ENCODE measurements at places on chromosomes 2 and 18.
A peak's percentile ranks its signal among the peaks of the same experiment; 100 is the strongest.

- DNase-seq: no peak
Observed at GRCh38 chr2:56715683-56716082, 531.9 kb downstream of the CCDC85A start.

- no peak for DNase-seq
Observed at GRCh38 chr2:7025082-7025481, 107.9 kb downstream of the RNF144A start.

- DNase-seq: peak; percentile 24
Observed at GRCh38 chr2:32951672-32952071, 4.9 kb downstream of the LTBP1 start.

GRCh38 chr2:1675633-1676032, 68.7 kb downstream of the PXDN start:
- DNase-seq: no peak

DNA sequence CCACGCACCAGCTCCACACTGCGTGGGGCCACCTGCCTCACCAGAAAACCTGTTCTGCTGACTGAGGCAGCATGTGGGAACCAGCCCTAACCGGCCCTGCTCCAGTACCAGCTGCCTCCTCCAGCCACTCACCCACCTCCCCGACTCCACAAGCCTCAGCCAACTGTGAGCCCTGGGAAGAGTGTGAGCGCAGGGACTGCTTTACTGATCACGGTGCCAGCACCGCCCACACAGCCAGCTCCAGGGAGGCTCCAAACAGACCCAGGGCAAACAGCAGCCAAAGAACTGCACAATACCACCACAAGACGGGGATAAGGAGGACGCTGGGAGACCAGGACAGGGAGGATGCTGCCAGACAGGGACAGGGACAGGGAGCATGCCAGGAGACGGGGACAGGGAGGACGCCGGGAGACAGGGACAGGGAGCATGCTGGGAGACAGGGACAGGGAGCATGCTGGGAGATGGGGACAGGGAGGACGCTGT, 28.4 kb downstream of the EIPR1 start:
- DNase-seq: no peak

GRCh38 chr2:63047321-63048279, 3.0 kb upstream of the OTX1 start:
- no peak for DNase-seq

DNA sequence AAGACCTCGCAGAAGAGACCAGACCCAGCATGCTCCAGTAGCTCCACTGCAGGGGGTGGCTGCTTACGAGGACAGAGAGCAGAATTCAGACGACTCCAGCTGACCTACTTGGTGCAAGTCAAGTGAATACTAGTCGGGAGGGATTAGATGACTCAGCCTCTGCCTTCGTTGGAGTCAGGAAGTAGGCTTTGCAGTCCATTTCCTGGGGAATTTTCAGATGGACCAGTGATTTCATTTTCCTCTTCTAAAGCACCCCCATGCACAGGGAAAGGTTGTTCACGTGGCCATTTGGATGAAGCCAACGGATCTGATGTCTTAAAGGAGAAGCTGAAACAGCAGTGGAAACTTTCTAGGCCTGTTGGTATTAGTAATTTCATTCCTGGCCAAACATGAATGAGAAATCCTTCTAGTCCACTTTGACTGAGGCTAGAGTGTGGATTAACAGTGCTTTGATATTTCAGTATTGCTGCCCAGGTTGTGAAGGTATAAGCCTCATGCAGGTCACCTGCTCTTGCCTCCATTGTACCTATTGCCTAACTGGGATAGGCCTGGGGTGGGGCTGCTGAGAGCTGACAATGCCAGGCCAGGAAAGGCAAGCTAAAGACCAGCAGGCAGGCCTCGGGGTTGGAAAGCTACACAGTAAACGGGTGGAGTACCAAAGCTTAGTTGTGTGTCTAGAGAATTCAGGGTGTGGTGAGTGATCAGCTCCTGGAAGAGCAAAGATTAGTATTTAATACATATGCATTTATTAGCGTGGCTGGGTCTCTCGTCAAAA, 117.6 kb upstream of the FOSL2 start:
- DNase-seq: peak; percentile 96

DNA sequence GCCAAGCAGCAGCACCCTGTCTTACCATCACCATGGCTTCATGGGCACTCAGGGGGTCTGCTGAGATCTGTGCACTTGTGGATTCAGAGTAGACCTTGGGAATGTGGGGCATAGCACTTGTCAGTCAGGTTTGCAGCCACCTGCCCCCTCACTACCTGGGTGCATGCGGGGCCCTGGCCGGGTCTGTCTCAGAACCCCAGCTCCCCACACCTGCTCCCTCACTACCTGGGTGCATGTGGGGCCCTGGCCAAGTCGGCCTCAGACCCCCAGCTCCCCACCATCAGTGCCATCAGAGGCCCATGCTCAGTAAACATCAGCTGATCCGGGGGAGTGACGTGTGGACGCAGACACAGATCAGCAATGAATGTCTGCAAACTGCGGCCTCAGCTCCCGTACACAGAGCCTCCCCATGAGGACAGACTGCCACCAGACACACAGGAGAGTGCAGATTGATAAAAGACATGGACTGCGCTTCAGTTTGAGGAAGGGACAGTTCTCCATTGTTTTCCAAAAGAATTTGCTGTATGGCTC, 205.1 kb downstream of the GLI2 start:
- DNase-seq: no peak

- DNase-seq: no peak
Observed at GRCh38 chr2:222410534-222410933, 13.8 kb upstream of the SGPP2 start.

- no peak for DNase-seq
Observed at GRCh38 chr18:22084547-22084946, 84.8 kb upstream of the GATA6 start.

DNA sequence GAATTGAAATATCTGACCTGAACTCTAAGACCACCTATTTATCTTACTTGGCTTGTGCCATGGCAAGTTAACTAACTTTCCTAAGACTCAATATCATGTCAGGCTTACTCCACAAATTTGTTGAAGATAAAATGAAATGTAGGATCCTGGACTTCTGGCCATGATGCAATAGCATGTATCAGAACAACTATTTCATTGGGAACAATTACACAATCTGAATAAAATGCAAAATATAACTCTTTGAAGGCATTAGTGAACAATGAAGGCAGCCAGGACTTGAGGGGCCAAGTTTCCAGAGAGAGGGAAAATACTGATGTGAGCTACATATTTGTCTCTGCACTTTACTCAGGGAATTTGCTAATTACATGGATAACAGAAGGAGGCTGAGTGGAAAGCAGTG, 476.5 kb upstream of the ACVR2A start:
- no peak for DNase-seq

DNA sequence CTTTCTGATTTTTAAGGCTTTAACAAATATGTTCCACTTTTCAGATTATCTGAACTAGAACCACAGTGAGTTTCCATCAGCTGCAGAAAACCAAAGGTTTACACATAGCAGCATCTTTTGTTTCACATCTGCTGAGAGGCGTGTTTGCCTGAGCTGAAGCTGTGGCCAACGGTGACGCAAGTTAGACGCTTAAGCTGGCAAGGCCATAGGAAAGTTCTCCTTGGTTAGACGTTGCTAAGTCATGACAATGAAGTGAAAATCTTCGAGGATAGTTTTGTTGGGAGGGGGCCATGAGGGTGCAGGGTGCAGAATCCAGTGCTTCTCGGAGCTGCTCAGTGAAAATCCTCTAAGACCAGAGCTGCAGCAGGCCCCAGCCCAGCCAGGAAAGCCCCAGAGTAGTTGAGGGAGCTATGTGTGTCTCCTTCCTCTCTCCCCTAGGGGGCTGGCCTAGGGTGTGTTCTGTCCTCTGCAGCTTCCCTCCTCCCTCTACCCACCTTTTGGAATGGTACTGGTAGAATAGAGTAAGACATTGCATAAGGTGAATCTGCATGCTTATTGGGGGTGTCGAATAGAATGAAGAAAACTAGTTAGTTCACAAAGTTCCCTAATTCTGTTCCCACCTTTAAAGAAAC, 105.4 kb downstream of the FHOD3 start:
- DNase-seq: no peak

GRCh38 chr2:112762276-112762675, 2.1 kb downstream of the CKAP2L start:
- no peak for DNase-seq

- peak; percentile 89 for DNase-seq
Observed at GRCh38 chr2:44044281-44044720, 48.5 kb upstream of the LRPPRC start.

GRCh38 chr2:10355471-10356438, 53.1 kb downstream of the HPCAL1 start:
- no peak for DNase-seq

DNA sequence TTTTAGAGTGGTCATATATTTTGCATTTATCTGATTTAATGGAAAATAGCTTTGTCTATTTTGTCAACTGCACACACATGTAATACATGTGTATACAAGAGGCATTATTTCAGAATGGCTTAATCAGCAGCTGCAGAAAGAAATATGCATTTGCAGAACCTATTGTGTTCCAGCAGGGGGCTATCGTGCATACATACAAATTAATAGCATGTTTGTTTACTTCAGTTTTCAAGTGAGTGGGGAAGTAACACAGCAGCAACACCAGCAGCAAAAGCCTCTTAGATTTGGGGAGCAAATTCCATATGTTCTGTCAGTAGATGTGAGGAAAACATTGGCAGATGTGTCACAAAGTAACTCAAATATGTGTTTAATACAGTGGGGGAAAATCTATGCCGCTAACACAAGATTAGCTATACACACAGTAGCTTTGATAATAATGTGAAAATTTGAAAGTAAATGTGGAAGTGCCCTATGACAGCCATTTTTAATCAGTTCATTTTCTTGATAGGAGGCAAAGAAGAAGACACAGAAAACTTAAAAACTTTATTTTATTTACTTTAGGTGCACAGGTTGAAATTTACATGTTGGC, 218.1 kb downstream of the WDR7 start:
- DNase-seq: peak; percentile 73

DNA sequence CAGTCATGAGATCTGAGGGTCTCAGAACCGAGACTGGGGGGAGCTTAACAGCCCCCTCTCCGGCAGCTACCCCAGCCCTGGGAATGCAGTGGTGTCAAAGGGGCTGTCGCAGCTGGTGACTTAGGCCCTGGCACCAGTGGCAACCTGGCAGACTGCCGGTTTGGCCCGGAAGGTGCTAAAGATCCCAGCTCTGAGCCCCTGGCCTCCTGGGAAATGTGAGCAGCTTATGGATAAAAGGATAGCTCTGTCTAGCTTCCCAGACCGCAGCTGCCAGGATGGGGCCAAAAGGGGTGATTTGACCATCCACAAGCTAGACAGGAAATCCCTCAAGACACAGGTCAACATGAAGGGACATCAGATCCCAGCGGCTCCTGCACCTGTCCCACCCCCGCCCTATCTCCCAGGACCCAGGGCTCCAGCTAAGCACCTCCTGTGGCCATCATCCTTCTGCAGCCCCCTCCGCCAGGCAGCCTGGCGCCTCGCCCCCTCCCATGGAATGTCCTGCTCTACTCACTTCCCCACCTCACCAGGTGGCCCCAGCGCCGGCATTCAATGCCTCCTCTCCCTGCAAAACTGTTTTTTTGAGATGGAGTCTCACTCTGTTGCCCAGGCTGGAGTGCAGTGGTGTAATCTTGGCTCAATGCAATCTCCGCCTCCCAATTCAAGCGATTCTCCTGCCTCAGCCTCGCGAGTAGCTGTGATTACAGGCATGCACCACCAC, 33.2 kb upstream of the EFHD1 start:
- no peak for DNase-seq

GRCh38 chr2:181070119-181070835, 89.9 kb downstream of the UBE2E3 start:
- no peak for DNase-seq

DNA sequence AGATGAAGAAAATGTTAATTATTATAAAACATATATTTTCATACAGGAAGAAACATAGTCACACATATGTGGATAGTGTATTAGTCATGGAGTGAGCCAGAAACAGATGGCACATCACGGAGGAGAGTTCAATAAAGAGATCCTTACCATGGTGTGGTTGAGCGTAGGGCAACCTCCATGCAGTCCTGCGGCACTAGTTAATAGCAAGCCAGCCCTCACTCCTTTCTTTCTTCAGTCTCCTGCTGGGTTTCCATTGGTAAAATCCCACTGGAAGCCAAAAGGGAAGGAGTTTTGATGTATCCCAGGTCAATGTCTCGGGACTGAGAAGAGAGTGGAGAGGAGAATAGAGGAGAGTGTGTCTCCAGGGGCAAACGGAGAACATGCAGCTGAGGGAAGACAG, 328.1 kb downstream of the NR4A2 start:
- DNase-seq: no peak

DNA sequence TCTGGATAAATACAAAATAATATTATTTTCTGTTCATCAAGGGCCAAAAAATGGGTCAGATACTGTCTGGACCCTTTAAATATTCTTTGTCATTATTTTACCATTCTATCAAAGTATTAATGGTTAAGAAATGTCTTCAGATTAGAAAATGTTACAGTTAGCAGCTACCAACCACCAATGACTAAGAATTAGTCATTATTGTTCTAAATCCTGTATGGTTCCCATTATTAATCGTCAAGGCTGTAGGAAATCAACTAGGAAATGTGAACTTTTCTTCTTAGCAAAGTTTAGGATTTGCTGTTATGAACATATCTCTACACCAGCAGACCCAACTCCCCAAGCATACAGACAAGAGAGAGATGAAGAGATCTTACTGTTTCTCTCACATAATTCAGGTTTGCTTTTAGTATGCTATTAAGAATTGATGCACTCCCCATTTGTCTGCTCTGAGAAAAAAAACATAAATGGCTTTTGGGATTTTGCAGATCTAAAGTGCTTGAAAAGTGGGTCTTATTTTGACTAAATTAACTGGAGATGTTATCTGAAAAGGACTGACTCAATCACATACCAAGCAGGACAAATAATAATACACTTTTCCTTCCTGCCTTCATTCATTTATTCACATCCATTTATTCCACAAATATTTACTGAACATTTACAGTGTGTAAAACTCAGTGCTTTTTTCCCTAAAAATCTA, 147.7 kb downstream of the PPP1R1C start:
- DNase-seq: no peak

DNA sequence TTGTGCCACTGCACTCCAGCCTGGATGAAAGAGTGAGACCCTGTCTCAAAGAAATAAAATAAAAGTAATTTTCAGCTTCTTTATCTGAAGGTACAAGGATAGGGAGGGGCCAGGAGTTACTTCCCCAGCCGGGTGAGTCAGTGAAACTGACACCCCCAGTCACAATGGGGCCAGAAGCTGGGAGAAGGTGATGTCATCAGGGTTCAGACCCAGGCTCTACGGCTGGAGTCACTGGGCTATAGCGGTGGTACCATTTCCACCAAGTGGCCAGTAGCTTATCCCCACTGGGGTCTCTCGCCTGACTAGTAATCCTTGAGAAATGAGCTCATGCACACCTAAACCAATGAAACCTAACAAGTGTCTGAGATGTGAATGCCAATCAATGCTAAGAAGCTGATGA, 107.9 kb downstream of the ALPK2 start:
- peak; percentile 44 for DNase-seq
